ENCODE measurements at places on chromosomes 2 and 18.

GRCh38 chr2:139805441-139805840, 1025.3 kb upstream of the NXPH2 start:
- DNase-seq = no peak

DNA sequence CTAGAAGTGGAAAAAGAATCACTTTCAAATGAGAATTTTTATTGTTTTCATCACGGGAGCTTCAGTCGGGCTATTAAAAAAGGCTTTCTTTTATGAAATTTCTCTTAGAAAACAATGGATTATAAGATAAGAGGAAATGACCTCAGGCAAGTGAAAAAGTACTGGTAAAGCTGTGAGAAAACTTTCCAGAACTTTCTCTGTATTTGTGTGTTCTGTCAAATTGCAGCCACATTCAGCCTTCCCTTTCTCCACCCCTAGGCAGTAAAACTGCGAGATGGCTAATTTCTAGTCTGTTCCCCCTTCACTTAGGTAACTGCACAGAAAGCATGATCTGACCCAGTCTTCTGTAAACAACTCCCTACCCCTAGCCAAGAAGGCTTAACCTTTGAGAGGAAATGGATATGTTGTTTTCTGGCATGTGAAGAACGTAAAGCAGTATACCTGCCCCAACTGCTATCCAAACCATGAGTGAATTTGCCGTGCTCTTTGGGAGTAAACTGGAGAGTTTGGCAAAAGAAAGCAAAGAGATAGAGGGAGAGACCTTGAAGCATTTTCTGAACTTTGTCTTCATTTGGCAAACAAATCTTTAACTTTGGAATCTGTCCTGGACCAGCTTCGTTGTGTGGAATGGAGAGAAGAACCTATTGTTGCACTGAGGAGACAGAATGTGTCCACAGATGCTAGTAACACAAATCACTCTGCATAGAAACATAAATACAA, 105.4 kb downstream of the ETAA1 start:
- DNase-seq = peak; percentile 55

GRCh38 chr2:113406114-113406513, 31.4 kb upstream of the ZNG1B start:
- DNase-seq = no peak

- no peak for DNase-seq
Measured at GRCh38 chr2:71926089-71926447, 221.6 kb downstream of the CYP26B1 start.

- DNase-seq = peak; percentile 86
Measured at GRCh38 chr2:20571231-20571630, 79.7 kb downstream of the HS1BP3 start.

DNA sequence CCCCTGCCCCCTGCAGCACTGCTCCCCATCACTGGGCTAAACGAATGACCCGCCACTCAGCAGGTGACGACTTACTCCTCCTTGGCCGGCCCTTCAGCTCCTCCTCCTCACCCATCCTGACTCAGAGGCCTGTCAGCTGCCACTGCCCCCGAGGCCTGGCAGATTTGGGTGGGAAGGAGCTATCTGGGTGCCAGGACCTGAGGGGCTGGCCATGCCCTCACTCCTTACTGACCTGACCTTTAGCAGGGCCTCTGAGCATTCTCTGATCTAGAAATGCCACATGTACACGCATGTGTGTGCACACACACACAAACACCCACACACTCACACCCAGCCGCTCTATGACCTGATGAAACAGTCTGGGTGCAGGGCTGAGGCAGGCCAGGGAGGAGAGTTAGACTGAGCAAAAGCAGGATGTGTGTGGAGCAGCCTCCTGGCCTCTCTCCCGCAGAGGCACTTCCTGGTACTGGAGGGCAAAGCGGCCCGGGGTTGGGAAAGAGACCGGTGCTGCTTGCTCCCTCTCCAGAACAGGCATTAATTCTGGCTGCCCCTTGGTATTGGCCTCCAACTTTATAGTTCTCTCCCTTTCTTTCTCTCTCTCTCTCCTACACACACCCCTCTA, 68.0 kb downstream of the ZFP36L2 start:
- DNase-seq = peak; percentile 87

GRCh38 chr2:13968811-13969210, 663.7 kb upstream of the LRATD1 start:
- DNase-seq = no peak

DNA sequence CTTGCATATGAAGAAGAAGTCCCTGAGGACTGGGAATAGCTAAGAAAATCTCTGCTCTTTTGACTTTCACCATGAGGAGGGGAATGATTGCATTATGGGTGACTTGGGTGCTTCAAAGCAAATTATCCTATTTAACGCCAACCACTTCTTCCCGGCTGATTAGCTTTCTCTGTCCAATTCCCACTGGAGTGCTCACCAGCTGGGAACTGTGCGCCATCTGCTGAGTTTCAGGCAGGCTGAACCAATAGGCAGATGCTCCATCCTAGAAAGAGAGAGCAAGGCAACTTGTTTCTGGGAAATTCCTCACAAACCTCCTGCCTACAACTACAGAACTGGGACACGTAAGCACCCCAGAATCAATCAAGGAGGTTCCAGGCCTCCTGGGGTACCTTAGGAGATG, 49.4 kb downstream of the POLE4 start:
- DNase-seq = no peak

GRCh38 chr2:12259493-12259892, 457.2 kb upstream of the TRIB2 start:
- no peak for DNase-seq

DNA sequence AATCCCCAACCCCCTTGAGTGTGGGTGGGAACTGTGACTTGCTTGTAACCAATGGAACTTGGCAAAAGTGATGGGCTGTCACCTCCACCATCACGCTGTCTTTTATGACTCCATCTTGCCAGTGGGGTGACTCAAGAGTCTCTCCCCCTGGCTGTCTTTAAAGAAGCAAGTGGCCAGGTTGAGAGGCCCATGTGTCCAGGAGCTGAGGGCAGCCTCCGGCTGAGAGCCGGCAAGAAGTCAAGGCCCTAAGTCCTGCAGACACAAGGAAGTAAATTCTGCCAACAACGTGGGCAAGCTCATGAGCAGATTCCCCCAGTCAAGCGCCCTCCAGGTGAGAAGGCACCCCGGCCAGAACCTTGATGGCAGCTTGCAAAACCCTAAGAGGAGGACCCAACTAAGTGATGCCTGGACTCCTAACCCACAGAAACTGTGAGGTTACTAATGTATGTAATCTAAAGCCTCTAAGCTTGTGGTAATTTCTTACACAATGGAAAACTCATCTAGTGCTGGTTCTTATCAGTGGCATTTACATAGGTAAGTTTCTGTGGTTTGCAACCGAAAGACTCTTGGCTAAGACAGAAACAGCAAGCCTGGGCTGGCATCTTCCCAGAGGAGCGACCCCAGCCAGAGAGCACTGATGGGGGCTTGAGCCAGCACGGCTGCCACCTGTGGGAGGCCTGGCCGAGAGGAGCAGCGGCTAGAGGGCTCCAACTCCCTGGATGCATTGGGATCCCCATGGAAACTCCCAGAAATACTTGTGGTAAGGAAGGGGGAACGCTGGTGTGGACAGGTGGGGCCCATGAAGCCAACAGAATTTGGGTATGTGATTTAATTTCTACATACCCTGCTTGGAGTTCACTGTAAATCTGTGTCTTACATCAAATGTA, 49.3 kb downstream of the CIB4 start:
- DNase-seq = no peak

- no peak for DNase-seq
Measured at GRCh38 chr18:25231327-25231691, 120.7 kb downstream of the ZNF521 start.

GRCh38 chr2:206443735-206444527, 599 bp downstream of the ADAM23 start:
- peak; percentile 50 for DNase-seq

DNA sequence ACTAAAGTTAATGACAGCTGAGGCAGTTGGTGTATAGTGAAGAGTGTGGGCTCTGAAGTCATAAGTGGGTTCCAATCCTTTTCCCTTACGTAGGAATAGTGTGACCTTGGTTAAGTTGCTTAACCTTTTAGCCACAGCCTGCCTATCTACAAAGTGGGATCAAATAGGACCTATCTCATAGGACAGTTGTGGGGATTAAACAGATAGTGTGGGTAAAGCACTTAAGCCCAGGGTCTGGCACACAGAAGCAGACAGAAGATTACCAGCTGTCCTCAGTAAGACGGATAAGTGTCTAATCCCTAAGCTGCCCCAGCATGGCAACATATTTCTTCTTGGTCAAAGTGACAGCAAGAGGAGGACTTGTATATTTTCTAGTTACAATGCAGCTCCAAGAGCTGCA, 28.2 kb downstream of the UBE2F start:
- DNase-seq = no peak

DNA sequence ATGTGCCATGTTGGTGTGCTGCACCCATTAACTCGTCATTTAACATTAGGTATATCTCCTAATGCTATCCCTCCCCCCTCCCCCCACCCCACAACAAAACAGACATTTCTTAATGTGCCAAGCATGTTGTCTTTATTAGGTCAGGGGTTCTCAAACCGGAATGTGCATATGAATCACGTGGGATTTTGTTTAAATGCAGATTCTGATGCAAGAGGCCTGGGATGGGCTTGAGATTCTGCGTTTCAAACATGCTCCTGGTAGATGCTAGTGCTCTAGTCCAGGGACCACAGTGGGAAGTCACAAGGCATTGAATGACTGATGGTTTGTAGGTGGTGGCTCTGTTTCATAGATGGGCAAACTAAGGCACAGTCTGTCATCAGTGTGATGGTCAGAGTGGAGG, 184.7 kb downstream of the SMAD7 start:
- DNase-seq = no peak

DNA sequence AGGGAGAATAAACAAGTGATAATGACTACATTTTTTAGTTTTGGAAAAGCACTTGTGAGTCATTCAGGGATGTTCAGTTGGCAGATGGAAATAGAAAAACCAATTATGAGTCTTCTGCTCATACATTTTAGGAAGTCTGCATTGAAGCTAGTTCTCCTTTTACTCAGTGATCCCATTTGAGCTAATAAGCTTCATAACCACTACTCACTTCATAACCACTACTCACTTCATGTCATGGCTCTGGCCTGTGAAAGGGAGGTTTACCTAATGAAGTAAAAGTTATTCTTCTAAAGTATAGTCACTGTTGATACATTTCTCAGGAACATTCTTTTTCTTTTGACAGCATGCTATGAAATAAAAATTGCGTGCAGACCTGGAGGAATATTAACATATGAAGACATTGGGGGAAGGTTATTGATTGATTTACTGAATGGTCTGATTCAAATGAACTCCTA, 948.7 kb downstream of the TSN start:
- no peak for DNase-seq

DNA sequence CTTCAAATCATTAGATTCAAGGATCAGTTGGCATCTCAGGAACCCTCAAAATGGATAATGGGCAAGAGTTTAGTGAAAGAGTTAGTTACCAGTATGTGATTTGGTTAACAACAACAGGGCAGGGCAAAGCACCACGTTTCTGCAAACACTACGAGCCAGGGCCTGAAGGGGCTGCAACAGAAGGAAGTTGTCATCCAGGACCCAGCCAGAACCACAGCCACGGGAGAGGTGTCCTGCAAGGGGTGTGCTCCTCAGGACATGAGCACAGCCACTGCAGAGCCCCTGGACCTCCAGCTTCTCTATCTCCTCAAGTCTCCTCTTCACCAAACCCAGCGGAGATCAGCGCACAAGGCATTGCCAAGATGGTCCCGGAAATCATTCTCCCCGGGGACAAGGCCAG, 173.3 kb upstream of the PIEZO2 start:
- DNase-seq = no peak

DNA sequence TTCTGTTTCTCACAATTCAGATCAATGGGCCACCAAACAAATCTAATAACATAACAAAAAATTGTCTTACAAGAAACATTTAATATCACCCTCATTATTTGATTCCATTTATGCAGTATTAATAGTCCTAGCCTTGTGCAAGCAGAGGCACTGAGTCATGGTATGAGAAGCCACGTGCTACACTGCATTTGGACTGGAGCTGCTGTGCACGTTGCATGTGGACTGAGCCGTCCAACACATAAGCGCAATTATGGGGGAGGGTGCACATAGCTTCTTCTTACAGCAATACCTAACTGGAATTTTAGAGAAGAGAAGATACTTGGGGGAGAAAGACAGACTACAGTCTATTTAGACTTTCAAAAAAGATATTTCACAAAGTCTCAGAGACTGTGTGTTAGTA, 329.6 kb upstream of the ID2 start:
- no peak for DNase-seq

DNA sequence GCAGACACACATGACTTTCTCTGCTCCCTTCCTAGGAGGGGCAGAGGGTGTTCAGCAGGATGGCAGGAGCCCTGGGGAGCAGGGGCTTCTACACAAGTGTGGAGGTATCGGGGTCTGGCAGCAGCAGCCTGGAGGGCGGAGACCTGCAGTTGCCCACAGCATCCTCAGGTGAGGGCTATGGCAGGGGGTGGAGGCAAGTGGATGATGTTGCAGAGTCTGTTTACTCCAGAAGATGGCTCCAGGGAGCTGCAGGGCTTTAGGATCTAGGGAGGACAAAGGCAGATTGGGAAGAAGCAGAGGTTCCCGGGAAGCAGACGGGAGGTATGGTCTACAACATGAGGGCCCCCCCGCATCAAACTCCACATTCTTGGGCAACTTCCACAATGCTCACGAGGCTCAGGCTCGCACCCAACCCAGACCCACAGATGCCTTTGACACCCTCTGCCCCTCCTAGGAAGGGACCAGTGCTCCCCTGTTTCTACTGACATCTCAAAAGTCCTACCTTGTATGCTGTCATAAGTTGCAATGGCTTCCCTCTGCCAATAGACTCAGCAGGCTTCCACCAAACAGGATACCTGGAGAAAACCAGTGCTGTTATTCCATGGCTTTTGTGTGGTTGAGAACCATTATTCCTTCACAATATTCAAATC, 12.0 kb upstream of the ATP6V1C2 start:
- DNase-seq = peak; percentile 38

- DNase-seq = no peak
Measured at GRCh38 chr18:78576967-78577366, 402.7 kb upstream of the SALL3 start.

- no peak for DNase-seq
Measured at GRCh38 chr2:176147800-176148496, 3.4 kb upstream of the HOXD4 start.

- peak; percentile 11 for DNase-seq
Measured at GRCh38 chr2:240452462-240453256, 17.2 kb downstream of the GPC1 start.

DNA sequence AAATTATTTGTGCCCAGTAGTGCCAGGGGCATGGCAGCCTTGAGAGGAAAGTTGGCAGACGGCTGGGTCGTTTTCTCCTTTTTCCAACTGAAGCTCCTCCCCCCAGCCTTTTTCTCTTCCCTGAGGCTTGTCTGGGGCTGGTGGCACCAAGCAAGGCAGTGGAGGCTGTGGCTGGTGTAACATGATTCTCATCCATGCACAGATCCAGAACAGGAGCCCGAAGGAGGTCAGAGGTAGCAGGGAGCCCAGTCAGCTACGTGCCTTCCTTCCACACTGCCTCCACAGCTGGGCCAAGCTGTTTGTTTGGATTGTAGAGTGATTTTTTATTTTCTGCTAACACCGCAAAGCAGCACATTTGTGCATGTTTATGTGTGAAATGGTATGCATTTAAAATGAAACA, 170.3 kb upstream of the MGAT5 start:
- no peak for DNase-seq
